ENCODE measurements at places on chromosomes 5 and 9.

- no peak for DNase-seq
These were observed 43.2 kb downstream of the PTGES start for GRCh38 chr9:129709438-129710168.

GRCh38 chr5:66339896-66340295 lies 195.8 kb downstream of the SREK1 start:
- DNase-seq: no peak

- DNase-seq: peak; percentile 82
These were observed 56.3 kb upstream of the ELL2 start for GRCh38 chr5:96017951-96018350.

DNA sequence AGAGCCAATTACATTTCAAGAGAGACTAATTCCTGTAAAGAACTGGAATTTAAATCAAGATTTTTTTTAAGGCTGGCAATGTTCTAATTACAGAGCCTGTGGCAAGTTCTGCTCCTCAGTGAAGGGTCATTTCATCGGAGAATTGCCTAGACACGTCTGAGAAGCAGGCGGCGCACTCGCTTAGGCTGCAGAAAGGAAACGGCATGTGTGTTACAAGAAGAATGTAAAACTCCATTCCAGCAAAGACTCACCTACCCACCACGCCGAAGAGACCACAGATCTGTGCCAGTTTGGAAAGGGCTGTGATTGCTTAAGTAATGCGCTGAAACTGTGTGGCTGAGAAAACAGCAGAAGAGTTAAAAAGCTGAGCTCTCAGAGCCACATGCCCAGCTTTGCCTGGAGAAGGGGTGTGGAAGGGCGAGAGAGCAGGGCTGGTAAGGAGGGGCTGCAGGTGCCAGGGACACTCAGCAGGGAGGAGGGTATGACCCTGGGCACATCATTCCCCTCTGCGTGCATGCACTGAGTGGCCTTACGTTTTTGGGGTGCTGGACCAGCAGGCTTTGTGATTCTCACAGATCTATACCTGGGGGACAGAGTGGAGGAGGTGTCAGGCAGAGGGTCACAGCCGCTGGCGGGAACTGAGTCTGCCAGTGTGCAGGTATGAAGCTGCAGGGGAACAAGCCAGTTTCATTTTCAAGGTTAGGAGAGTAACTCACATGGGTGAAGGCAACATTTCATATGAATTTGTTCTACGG lies 17.8 kb upstream of the SLC25A51 start:
- peak; percentile 94 for DNase-seq

DNA sequence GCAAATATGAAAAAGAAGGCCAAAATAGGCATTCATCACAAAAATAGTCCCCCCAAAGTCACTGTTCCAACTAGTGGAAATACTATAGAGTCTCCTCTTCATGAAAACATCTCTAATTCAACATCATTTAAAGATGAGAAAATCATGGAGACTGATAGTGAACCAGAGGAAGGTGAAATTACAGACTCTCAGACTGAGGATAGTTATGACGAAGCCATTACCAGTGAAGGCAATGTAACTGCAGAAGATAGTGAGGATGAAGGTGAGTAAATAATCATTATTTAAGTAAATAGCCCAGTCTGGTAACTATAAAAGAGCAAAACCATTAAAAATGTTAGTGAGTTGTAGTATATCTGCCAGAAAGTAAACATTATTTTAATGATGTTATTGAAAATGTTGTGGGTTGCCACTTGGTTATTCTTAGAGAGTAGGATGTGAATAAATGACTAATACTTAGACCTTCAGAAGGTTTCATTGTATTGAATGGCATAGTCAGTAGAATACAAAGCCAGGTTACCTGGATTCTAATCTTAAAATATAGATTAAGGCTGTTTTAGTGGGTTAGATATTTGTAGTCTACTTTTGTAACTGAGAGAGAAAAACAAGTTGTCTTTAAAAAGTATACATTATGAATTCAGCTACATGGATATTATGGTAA lies 16.3 kb downstream of the AGGF1 start:
- no peak for DNase-seq

DNA sequence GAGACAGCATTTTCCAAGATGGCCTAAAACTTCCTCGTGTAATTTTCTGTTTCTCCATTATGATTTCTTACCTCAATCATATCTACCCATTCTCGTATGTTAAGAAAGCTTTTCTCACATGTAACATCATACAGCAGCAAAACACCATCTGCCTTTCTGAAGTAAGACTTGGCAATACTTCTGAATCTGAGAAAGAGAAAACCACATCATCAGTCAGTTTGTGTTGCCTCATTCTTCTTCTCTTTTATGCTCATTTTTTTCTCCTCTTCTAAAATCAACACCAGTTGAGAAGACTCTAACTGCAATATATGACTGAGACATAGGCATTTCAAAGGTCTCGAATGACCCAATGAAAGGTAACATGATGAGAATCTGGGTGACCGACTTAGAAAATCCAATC lies 66.0 kb downstream of the RASEF start:
- no peak for DNase-seq

- no peak for DNase-seq
These were observed 972 bp downstream of the PDGFRB start for GRCh38 chr5:150154618-150155128.

- no peak for DNase-seq
These were observed 182.3 kb downstream of the CFAP90 start for GRCh38 chr5:7668627-7669026.

- no peak for DNase-seq
These were observed 966.8 kb upstream of the CTNND2 start for GRCh38 chr5:12870872-12871539.

GRCh38 chr9:121038362-121038761 lies 11.7 kb downstream of the C5 start:
- no peak for DNase-seq

DNA sequence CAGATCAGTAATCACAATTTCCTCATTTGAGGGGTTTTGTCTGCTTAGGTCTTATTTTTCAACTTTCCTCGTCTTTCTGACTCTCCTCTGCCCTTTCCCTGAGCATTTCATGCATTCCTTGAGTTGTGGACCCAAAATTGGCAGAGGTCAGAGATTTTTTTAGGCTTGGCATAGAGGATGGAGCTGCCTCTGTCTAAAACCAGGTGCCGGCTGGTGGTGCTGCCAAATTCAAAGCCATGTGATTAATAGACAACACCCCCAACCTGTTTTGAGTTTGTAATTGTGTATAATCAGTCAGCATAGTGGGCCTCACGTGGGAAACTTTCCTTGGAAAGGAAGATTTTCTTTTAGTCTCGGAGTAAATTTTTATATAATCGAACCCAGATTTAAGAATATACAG lies 39.6 kb downstream of the TJP2 start:
- no peak for DNase-seq

DNA sequence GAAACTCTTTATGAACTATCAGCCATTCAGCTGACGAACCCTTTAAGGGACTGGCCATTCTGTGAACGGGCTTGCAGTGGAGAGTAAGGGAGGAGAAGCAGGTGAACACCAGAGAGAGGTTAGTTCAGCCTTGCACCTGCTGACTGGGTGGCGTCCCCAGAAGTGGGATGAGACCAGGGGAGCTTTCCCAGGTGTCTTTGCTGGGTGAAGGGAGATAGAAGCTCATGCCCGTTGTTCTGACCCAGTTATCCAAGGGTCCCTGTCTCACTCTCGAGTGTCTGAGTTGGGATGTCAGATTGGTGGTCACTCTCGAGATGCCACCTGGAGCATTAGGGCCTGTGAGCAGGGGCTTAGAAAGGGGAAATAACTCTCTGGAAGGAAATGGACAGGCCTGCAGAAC lies 68.7 kb downstream of the MSX2 start:
- DNase-seq: no peak

GRCh38 chr5:15420201-15420600 lies 79.8 kb upstream of the FBXL7 start:
- no peak for DNase-seq

GRCh38 chr9:131272212-131272611 lies 4.1 kb downstream of the FAM78A start:
- no peak for DNase-seq

DNA sequence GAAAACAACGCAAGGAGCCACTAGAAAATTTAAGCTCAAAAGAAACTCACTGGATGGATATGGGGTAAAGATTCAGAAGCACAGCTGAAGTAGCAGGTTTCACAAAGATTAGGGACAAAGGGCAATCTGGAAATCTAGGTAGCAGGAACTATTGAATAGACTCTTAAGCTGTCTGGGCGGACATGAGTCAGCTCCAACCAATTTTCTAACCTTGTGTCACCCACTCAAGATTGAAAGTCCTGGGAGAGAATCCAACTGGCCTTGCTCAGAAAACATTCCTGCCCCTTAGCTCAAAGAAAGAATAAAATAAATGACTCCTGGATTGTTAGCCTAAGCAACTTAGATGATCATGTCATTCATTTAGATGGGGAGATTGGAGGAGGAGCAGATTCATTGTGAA lies 69.2 kb downstream of the STK32A start:
- DNase-seq: peak; percentile 79

GRCh38 chr5:100913298-100913697 lies 10.2 kb upstream of the ST8SIA4 start:
- no peak for DNase-seq

GRCh38 chr5:41296066-41296465 lies 82.7 kb upstream of the C6 start:
- no peak for DNase-seq

GRCh38 chr9:104200456-104200994 lies 106.4 kb downstream of the SMC2 start:
- DNase-seq: no peak

GRCh38 chr9:35847792-35848572 lies 19.0 kb downstream of the TMEM8B start:
- peak; percentile 97 for DNase-seq

DNA sequence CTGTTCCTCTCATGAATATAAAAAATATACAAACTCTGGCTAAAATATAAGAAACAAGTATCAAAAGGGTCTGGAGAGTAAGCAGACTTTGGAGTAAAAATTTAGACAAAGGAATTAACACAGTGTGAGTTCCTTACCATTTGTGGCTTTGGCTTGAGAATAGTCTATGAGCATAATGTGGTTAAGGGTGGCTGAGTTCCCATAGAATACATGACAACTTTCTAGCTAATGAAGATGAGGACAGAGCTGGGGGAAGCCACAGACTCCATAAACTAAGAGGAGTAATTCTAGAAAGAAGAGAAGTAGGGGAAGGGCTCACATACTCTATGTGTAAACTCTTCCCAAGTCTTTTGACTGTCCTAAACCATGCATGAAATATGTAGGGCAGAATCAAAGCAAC lies 79.4 kb downstream of the CAAP1 start:
- DNase-seq: no peak

- no peak for DNase-seq
These were observed 11.1 kb upstream of the PSMB7 start for GRCh38 chr9:124426361-124426760.

GRCh38 chr5:169307646-169308045 lies 6.7 kb upstream of the SLIT3 start:
- no peak for DNase-seq

- DNase-seq: no peak
These were observed 479.0 kb downstream of the SPATA31A7 start for GRCh38 chr9:61668846-61669245.

DNA sequence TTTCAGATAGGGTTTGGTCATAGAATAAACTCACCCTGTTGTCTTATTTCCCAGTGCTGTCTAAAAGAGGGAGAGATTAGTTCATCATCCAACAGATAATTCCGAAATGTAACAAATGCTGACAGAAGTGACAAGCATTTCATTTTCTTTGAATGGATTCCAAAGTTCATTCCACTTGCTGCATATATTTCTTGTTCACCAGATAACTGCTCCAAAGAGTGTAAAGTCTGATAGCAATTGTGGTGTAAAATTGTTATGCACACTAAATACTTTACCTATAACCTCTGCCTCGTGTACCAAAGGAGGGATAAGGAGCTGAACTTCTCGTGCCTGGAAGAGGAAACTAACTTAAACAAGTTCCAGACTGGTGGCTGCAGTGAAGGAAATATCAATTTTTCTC lies 290.0 kb upstream of the ADAMTSL1 start:
- DNase-seq: no peak

GRCh38 chr5:118789366-118789765 lies 199.0 kb downstream of the DTWD2 start:
- DNase-seq: no peak

GRCh38 chr5:59296317-59297264 lies 596.9 kb downstream of the PDE4D start:
- DNase-seq: peak; percentile 65

DNA sequence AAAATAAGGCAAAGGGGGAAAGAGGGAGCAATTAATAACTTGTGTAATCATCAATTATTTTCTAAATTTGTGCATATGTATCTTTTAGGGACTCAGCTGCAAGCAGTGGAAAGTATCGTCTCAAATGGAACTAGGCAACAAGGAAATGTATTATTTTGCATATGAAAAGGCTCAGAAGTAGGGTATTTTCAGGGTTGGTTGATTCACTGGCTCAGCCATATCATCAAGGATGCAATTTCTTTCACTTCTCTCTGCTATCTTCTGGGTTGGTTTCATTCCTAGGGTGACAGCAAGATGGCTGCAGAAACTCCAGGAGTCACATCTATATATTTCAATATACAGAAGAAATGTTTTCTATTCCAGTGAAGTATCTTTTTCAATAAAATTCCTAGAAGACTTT lies 509.8 kb downstream of the DMAC1 start:
- no peak for DNase-seq

DNA sequence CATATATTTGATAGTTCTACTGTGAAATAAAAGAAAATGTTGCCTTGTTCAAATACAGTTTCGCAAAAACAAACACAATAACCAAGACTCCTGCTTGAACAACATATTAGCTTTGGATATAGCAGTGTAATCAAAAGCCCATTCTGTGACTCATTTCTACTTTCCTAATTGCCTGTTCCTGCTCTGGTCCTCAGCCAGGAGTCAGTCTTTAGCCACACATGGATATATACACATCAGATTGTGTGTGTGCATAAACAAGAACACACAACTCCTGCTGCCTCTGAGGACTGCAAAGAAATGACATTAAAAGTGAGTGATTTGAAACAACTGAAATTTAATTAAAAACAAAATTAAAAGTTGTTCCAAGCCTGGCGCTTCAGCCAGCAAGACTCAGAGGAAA lies 334.8 kb downstream of the TRIM32 start:
- peak; percentile 17 for DNase-seq

DNA sequence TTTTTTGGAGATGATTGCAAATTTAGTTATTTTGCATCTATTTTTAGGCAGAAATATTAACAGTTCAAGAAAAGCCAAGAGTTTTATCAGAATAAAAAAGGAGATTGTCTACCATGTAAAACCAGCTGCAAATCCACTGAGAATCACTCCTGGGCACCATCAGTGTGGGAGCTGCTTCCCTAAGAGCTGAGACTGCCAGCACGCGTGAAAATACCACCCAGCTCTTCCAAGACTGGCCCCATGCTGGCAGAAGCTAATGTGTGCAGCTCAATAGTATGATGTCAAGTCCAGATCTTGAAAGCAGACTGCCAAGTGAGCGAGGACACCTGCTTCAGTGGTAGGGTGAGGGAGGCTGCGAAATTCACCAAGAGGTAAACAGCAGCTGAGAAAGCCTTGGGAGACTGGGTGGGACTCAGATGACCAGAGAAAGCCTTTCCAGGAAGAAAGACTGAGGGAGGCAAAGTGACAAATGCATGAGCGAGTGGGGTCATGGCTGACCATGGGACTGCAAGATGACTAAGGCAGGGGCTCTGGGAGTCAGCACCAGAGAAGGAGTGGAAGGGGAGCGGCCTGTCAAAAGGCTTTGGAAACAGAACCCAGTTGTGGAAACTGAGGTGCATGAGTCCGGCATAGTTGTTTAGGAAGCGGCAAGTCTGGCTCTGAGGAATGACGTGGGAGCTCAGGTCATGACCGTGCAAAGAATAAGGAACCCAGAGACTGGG lies 200.9 kb downstream of the GADD45G start:
- DNase-seq: no peak
